ENCODE measurements at places on chromosomes 2 and 18.

DNA sequence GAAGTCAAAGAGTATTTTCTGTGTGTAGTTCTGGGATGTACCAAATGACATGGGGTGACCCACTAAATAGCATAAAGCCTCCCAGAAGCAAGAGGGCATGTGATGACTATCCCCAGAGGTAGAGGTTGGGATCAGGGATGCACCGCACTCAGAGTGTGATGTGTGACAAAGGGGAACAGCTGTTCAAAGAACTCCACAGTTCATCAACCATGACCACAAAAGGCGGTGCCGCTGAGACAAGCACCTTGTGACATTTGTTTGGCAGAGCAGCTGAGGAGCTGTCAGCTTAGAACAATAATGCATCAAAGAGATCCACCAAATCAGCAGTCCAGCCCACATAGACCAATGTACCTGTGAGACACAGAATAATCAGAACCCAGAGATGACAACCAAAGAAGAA lies 81.3 kb downstream of the VWC2L start:
- no peak for DNase-seq

- no peak for DNase-seq
Observed at GRCh38 chr2:230589025-230589424, 123.6 kb upstream of the CAB39 start.

DNA sequence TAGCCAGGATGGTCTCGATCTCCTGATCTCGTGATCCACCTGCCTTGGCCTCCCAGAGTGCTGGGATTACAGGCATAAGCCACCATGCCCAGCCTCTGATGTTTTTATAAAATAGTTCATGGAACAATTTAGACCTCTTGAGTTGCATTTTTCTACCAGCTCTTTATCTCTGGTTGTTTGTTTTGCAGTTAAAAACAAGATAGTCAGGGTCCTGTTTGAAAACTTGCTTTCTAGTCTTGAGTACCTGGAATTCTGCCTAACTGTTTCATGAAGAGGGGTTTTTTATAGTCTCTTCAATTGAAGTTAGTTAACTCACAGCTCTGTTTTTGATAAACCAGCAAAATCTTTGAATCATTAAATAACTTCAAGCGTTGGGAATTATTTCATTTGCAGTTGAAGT lies 244.8 kb downstream of the PARD3B start:
- no peak for DNase-seq

GRCh38 chr2:30358842-30359241 lies 88.2 kb upstream of the LCLAT1 start:
- DNase-seq: no peak

- DNase-seq: no peak
Observed at GRCh38 chr2:3827673-3828575, 124.5 kb downstream of the DCDC2C start.

- no peak for DNase-seq
Observed at GRCh38 chr2:182377467-182377866, 49.4 kb downstream of the PDE1A start.

DNA sequence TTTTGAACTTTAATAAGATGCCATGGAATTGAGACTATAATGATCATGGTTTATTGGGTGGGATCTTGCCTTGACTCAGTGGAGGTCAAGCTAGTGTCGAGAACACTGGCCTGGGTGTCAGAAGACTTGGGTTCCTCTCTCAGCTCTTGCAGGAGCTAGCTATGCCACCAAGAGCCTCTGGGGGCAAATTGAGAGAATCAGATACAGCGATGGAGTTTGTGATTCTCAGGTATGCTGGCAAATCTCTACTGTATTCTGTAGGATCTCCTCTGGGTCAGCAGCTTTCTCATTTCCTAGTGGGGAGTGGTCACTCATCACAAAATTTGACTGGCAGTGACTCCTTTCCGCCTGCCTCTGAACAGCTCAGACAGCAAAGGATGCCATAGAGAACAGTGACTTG lies 477.0 kb downstream of the RNF144A start:
- DNase-seq: no peak

DNA sequence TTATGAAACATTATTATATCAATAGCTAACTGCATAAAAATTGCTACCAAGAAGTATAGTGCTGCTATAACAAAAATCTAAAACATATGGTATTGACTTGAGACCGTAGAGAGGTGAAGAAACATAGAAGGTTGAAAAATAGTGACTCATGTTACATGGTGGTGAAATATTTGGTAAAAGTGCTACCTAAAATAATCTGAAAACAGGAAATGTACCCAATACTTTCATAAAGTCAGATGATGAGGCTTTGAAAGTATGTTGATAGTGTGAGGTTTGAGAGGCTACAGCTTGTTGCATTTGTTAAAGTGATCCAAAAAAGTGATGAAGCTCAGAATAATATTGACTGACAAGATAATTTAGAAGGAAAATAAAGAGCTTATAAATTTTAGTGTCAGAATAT lies 718.7 kb upstream of the SLC8A1 start:
- DNase-seq: no peak

- DNase-seq: no peak
Observed at GRCh38 chr18:45008694-45009413, 328.2 kb downstream of the SETBP1 start.

- no peak for DNase-seq
Observed at GRCh38 chr2:156719036-156719435, 282.9 kb downstream of the GPD2 start.

DNA sequence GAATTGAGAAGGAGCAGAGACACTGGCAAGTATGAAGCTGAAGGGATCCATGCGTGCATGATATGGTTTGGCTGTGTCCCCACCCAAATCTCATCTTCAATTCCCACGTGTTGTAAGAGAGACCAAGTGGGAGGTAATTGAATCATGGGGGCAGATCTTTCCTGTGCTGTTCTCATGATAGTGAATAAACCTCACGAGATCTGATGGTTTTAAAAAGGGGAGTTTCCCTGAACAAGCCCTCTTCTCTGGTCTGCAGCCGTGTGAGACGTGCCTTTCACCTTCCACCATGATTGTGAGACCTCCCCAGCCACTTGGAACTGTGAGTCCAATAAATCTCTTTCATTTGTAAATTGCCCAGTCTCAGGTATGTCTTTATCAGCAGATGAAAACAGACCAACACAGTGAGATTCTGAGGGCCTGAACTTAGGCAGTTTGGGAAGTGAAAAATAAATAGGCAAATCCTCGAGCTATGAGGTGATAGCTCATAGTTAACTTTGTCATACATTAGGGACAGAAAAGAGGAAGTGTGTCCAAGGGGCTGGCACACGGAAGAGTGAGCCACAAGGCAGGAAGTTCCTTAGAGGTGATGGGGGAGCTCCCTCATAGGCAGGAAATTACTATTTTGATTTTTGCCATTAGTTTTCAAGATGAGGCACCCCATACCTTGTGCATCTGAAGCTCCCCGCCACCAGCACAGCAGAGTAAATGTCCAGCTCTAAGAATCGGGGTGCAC lies 658.8 kb upstream of the ID2 start:
- DNase-seq: no peak

GRCh38 chr2:29920631-29921559 lies 491 bp downstream of the ALK start:
- peak; percentile 4 for DNase-seq

- DNase-seq: no peak
Observed at GRCh38 chr2:169173876-169174275, 104.5 kb downstream of the DHRS9 start.

GRCh38 chr2:202109139-202109736 lies 36.2 kb downstream of the KIAA2012 start:
- no peak for DNase-seq

GRCh38 chr2:181106789-181107627 lies 126.6 kb downstream of the UBE2E3 start:
- DNase-seq: no peak

DNA sequence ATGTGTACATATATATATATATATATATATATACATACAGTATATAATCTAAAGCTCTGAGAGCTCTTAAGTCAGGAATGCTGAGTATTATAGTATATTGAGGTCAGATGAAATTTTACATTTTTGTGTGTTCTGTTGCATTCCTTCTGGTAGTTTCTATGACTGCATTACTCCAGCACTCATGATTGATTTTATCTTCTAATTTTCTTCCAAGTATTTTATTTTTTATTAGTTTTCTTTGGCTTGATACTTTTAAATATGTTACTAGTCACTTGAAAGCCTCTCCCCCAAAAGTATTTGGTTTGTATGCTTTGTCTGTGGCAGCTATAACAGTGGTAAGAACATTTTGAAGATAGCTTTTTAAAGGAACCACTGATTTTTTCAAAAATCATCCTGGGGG lies 25.0 kb downstream of the METTL21A start:
- no peak for DNase-seq

- DNase-seq: no peak
Observed at GRCh38 chr2:77629539-77629938, 107.4 kb upstream of the LRRTM4 start.
